NCI-H524 (cell line): ENCODE measurements at places on chromosomes 12 and 14.

DNA sequence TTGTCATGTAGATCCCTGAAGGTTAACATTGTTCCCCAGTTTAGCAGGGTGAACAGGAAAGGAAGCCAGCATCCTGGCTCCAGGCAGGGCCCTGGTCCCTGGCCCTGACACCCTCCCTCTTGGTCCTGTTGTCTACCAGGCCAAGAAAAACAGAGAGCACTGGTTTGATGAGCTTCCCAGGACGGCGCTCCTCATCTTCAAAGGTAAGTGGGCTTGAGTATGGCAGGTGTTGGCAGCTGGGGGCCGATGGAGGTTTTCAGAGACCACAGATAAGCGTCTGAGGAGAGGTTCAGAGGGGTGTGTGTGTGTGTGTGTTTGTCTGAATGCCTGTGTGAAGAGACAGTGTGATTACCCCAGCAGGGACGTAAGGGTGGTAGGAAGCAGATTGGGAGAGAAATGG is 56.3 kb downstream of the SLC8B1 start:
- DNase-seq: no peak

GRCh38 chr14:22872033-22872832 is 693 bp downstream of the LRP10 start:
- DNase-seq: peak; percentile 87

DNA sequence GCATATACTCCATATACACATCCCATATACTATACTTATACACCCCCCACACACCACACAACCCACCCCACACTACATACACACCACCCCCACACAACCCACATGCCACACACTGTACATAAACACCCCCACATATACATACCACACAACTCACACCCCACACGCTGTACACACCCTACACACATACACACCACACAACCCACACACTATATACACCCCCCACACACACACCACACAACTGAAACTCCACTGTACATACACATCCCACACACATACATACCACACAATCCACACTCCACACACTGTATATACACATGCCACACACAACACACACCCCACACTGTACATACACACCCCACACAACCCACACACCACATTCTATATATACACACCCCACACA is 81.0 kb downstream of the NOC4L start:
- no peak for DNase-seq

GRCh38 chr12:10554228-10554755 is 48.6 kb downstream of the EIF2S3B start:
- no peak for DNase-seq

- no peak for DNase-seq
Observed at GRCh38 chr14:22656226-22656625, 12.1 kb upstream of the OR6J1 start.

DNA sequence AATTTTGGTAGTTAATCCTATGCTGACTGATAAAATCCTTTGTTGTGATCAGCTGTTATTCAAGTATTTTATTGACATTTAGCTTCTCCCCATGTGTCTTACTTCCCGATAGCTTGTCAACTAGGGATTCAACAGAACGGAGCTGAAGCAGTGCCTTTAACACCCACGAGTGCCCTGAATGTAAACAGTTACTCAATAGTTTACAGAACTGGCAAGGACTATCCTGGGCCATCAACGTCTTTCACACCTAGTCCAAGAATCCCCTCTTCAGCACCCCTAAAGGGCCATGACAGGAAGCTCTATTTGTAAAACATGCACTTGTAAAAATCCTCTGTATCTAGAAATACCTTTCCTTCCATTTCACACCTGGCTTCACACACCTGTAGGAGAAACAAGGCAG is 45.3 kb downstream of the SETD3 start:
- no peak for DNase-seq

- DNase-seq: no peak
Observed at GRCh38 chr12:48201091-48201490, 2.0 kb downstream of the OR10AD1 start.

DNA sequence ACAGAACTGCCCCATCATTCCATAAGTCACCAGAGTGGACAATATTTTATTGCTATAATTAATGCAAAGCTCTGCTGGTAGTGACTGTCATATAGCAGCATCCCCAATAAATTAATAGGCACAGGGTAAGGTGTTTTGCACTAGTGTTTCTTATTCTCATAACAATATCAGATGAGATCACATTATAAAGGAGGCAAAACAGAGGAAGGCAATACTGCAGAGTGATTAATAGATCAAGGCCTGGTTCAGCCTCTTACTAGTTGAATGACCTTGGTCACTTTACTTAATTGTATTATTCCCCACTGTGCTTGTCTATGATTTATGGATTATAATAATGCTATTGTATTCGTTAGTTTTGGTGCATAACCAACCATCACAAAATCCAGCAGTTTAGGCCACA is 784.8 kb downstream of the VRK1 start:
- DNase-seq: no peak

- no peak for DNase-seq
Observed at GRCh38 chr12:132422040-132422380, 67.9 kb upstream of the FBRSL1 start.

- peak; percentile 18 for DNase-seq
Observed at GRCh38 chr14:73752297-73752992, 38.3 kb upstream of the PNMA1 start.

GRCh38 chr12:99732131-99732530 is 84.6 kb downstream of the GARIN6 start:
- no peak for DNase-seq

DNA sequence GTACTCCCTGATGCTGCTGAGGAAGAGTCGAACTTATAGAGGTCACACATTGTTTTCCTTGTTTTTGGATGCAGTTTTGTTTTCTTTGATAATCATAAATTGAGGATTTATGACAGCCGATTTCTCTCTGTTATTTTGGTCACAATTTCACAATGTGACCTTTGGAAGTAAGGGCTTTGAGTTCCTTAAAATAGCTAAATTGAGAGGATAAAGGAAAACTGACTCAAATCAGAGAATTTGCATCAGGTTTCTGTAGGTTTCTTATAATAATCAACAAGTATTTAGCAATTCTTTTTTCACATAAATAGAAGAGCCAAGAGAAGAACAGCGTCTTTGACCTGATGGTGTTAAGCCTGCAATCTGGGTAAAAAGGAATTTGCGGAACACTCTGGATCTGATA is 66.1 kb downstream of the ETV6 start:
- DNase-seq: no peak

DNA sequence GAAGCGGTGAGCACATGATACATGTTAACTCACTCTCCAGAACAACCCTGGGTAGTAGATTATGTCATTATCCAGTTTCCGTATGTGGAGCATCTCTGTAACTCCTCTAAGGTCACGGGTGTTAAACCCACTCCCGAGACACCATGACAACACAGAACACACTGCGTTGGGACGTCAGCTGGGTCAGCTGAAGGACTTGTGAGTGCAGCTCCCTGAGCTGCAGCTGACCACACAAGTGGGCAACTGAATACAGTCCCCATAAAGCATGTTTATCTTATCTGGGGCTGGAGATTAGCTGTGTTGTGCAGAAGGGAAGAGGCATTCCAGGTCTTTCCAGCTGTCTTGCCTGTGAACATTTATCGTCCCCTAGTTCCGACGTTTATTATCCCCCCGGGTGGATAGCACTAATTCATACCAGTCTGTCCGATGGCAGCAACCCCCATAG is 211.5 kb downstream of the CHST11 start:
- no peak for DNase-seq

GRCh38 chr12:8648576-8649205 is 13.9 kb downstream of the MFAP5 start:
- no peak for DNase-seq

GRCh38 chr12:42742716-42743115 is 153.2 kb upstream of the PRICKLE1 start:
- DNase-seq: no peak

GRCh38 chr14:74219277-74220205 is 19.7 kb upstream of the VSX2 start:
- DNase-seq: peak; percentile 70

- DNase-seq: no peak
Observed at GRCh38 chr12:92030618-92031017, 115.0 kb downstream of the BTG1 start.

DNA sequence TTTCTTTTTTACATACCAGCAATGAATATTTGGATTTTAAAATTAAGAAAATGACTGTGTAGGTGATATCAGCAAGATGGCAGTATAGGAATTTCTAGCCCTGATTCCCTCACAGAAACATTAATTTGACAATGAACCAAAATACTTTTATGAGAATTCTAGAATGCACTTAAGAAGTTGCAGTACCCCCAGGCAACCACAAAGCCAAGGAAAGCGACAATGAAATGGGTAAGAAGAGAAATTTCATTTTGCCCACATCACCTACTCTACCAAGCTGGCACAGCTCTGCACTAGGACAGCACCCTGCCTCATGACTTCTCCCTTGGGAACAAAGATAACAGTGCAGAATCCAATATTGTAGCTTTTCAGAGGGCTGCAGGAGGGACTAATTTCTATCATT is 6.6 kb downstream of the OR9K2 start:
- no peak for DNase-seq
